ENCODE measurements at places on chromosomes 6 and 20.

GRCh38 chr6:1580109-1580508, 29.6 kb upstream of the FOXC1 start:
- no peak for DNase-seq

- DNase-seq = peak; percentile 6
Observed at GRCh38 chr6:29647927-29648642, 8.8 kb upstream of the MOG start.

- no peak for DNase-seq
Observed at GRCh38 chr20:51542033-51542570, 417 bp downstream of the NFATC2 start.

DNA sequence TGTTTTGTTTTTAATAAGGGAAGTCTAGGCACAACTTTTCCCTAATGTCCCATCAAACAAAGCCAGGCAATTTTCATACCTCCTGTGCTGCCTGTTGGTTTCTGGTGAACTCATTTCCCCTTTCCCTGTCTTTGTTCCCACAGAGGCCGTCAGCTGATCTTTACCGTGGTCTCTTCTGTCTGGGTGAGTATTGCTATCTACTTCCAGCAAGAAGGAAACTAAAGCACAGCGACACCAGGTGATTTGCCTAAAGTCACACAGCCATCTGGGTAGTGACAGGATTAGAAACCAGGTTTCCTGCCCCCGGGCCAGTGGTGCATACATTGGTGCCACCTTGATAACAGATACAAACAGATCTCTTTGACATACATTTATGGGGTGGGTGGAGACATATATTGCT, 59.6 kb downstream of the RAB44 start:
- no peak for DNase-seq

DNA sequence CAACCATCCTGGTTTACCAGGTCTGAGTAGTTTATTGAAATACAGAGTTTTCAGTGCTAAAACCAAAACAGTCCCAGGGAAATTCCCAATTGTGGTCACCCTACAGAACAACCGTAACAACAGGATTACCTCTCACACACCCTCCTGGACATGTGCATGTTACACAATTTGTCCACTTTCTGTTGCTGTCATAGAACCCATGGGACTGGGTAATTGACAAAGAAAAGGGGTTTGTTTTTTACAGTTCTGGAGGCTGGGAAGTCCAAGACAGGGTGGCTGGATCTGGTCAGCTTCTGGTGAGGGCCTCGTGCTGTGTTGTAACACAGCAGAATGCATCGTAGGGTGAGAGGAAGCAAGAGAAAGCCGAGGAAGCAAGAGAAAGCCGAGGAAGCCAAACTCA, 9.1 kb upstream of the ADA start:
- no peak for DNase-seq

DNA sequence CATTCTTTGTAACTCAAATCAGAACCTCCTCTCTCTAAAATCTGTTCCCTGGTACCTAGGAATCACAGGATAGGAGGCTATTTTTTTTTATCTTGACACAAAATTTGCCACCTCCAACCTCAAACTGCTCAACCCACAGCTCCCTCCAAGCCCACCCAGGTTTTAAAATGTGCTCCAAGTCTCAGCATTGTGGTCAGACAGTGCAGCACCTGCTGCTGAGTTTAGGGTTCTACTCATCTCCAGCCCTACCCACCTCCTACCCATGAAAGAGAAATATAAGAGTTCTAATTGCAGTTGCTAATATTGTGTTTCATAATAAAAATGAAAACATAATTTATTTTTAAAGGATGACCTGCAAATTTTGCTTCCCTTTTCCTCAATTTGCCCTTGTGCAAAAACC, 496.5 kb downstream of the MAFB start:
- DNase-seq = no peak

GRCh38 chr6:140663772-140664171, 1289.3 kb upstream of the CITED2 start:
- DNase-seq = no peak

DNA sequence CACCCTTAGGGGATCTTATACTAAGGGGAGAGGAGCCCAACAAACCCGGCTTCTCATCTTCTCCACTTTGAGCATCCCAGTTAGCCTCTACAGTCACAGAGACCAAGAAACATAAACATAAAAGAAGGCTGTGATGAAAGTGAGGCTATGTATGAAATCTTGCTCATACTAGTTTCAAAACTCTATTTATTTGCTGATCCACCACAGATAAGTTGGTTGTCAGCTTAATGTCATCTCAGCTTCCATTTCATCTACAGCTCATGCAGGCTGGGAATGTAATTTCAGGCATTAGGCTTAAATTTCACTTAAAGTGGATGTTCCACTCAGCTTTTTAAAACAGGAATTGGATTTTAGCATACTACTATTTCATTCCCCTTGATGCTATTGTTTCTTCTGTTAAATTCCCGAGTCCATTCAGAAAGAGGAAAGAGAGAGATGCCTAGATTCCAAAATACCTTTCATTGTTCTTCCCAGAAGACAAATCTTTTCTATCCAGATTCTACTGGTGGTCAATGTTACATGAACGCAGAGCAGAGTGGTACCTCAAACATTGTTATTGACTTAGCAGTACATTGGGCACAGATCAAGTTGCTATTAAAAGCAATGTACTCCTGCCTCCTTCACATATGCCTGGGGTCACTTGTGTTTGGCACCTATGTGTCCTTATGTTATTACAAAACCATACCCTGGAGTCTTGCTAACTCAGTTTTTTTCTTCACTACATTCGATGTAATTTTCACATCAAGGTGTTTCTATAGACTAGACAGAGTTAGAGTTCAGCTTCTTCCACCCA, 149.0 kb downstream of the HACE1 start:
- DNase-seq = no peak

DNA sequence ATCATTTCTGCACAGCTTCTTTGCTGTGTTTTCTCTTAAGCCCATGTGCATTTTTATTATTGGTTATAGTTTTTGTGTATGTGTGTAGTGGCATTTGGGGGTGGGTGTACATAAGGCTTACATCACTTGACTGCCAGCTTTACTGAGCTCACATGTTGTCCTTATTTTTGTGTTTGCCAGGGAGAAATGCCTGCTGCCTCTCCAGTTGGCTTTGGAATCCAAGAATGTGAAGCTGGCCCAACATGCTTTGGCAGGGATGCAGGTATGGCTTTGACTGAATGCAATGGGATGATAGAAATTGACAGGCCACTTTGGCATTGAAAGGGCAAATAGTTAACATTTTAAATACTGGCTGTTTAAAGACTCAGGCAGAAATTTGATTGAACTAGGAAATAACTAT, 11.4 kb downstream of the PBOV1 start:
- DNase-seq = no peak

DNA sequence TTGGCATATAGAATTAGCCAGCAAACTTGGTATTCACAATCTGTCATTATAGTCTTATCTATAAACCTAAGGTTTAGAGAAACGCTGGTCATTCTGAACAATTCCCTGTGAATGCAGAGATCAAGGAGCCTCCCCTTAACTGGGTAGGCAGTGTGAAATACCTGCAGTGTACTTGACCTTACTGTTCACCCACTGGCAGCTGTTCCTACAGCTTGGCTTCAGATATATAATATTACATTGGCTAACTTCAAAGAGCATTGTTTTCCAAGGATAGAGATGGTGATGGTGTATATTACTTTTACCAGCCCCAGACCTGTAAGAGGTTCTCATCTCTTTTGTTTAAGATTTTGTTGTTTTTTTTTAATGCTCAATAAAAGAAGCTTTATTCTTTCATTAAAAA, 168.3 kb downstream of the ESR1 start:
- no peak for DNase-seq

GRCh38 chr6:112311950-112312547, 35.1 kb upstream of the RFPL4B start:
- no peak for DNase-seq

DNA sequence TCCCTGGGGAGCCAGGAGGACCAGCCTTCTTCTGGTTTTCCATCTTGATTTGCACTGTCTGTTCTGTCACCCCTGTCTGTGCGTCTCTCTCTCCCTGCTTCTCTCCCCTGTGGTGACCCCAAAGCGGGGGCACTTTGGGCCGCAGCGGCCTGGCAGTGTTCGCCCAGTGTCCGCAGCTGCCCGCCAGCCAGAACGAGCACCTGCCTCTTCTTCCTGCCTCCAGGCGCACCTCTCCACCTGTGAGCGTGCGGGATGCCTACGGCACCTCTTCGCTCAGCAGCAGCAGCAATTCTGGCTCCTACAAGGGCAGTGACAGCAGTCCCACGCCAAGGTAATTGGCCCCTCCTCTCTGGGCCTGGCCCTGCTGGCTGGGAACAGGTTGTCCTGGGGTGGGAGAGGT, 30.8 kb downstream of the SNPH start:
- DNase-seq = no peak

DNA sequence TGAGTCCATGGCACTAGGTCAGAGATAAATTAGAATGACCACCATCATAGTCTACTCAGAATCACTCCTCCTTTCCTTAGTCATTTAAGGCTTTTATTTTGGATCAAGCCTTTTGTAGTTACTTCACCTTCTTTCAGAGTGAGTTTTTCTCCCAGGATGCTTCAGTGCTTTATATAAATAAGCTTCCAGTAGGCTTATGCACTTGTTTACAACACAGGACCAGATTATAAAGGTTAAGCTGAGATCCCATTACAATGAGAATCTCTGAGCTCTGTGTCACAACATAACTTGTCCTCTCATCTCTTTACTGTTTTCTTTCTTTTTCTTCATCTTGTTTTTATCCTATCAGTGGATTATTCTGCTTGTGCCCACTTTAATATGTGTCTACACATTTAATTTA, 47.9 kb downstream of the CEP57L1 start:
- DNase-seq = no peak

- no peak for DNase-seq
Observed at GRCh38 chr6:158575550-158575949, 15.7 kb downstream of the TMEM181 start.

- no peak for DNase-seq
Observed at GRCh38 chr6:74041420-74041819, 345.4 kb downstream of the CD109 start.

DNA sequence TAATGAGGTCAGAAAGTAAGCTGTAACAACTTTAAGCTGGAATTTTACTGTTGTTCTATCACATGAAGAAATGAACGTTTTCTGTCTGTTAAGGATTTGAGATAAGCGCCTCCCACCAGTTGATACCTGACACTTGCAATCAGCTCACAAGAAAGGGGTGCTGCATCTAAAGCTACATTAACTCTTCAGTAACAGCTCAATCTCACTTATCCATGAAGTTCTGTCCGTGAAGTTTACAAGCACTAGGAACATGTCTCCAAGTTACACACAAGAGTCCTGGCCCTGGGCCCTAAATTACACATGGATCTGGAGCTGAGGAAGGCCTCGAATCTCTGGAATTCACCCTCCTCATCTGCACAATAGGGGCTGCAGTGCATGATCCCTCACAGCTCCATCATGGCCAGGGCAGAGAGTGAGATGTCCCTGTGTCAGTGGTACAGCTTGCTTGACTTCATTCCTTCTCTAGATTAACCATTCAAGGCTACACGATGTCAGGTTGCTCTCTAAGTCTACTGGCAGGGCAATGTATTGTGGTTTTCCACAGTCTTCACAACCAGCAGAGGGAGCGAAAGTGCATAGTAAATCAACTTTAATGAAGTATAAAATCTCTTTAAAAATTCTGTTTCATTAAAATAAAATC, 182.4 kb upstream of the MCHR2 start:
- no peak for DNase-seq

DNA sequence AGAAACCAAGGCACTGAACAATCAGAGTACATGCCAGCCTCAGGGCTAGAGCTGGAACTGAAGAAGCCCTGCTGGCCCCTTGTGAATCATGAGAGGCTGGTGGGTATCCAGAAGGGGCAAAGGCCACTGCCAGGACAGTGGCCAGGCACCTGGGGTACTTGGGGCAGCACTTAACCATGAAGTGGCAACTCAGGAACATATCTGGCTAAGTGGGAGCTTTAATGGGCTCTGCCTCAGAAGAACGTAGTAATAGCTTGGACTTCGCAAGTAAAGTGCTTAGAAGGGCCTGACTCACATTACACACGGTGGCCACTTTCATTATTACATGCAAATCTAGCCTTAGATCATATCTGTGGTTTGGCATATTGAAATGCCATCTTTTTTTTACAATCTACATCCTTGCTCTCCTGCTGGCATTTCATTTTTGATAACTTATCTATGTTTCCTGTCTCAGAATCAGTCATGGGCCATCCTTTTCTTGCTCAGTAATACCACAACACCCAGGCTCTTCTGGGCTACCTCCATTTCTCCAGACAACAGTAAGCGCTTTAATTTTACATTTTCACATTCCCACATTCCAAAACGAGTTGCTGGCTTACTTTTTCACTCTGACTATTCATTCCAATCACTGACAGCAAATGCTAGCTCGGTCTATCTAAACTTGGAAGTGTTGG, 21.6 kb downstream of the NAPB start:
- no peak for DNase-seq

DNA sequence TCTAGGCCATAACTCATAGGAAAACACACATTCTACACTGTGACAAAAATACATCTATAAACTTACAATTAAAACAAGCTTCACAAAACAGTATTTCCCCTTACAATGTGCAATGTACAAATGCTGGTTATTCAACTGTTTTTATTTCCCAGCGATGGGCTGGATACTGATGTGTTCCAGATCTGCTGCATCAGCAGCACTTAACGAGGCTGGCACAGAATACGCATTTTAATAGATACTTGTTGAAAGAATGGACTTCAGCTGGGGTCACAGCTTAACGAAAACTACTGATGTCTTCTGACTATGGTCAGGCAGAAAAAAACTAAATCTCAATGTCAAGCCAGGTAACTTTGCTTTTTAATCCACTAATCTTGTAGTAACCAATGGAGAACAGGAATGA, 70.9 kb downstream of the B4GALT5 start:
- DNase-seq = no peak

GRCh38 chr6:6890400-6890858, 217.3 kb upstream of the RREB1 start:
- DNase-seq = no peak

- no peak for DNase-seq
Observed at GRCh38 chr6:119105282-119105681, 26.8 kb upstream of the FAM184A start.

GRCh38 chr6:129500958-129501739, 208.8 kb downstream of the ARHGAP18 start:
- peak; percentile 41 for DNase-seq

- DNase-seq = no peak
Observed at GRCh38 chr20:63554361-63555278, 661 bp downstream of the FNDC11 start.

DNA sequence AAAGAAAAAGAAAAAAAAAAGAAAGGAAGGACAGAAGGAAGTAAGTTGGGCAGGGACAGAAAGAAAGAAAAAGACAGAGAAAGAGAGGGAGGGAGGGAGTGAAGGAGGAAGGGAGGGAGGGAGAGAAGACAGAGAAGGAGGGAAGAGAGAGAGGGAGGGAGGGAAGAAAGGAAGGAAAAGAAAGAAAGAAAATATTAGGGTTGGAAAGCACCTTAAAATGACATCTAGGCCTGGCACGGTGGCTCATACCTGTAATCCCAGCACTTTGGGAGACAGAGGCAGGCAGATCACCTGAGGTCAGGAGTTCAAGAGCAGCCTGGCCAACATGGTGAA, 33.2 kb downstream of the FASTKD5 start:
- no peak for DNase-seq

DNA sequence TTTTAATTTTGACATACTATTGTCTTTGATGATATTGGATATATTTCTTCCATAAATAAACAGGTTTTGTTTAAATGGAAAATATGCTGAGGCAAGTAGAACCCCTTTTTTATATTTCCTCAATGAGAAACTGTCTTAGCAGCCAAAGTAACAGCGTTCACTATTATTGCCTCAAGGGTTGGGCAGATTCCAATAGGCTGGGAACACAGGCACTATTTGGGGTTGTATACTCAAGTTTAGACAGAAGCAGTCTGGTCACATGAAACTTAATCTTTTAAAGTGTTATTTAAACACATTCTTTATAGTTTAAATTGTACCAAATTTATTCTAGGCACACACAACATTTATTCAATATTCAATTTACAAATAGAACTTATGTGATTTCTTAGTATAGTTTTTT, 520.2 kb downstream of the EYS start:
- no peak for DNase-seq

All from DMS 273 treated with DMSO at 0.1 percent for 48 hours (cell line).